GM03348 (cell line): ENCODE measurements at places on chromosomes 4 and X.
A peak's percentile ranks its signal among the peaks of the same experiment; 100 is the strongest.

DNA sequence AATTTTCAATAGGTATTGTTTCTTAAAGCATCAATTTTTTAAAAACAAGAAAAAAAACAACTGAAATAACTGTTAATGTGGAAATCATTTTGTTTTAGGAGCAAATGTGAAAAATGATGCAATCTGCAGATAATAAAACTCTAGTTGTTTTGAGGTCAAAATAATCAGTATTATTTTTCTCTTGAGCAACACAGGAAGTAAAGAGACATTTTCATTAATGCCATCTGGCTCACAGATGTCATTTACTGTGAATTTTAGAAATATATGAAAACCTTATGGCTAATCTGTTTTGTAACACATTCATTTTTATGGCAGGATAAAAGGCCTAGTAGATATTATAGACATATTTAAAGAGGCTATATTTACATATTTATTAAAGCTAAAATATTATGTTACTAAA lies 141.6 kb downstream of the PCDH18 start:
- peak; percentile 49 for DNase-seq

DNA sequence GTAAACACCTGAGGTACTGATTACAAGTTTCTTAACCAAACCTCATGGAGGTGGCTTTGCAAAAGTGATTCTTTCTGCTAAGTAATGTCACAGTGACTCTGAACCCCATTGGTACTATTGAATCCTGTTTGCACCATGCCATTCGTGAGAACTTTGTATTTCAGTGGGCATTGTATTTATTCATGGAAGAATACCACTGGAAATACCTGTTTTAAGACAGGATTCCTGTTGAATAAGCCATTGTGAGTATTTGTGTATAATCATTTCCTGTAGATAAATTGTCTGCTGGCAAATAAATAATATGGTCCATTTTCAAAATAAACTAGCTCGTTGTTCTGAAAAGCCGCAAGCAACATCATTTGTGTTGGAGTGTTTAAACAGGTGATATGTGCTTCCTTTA lies 136.4 kb upstream of the GUCY1A1 start:
- no peak for DNase-seq

DNA sequence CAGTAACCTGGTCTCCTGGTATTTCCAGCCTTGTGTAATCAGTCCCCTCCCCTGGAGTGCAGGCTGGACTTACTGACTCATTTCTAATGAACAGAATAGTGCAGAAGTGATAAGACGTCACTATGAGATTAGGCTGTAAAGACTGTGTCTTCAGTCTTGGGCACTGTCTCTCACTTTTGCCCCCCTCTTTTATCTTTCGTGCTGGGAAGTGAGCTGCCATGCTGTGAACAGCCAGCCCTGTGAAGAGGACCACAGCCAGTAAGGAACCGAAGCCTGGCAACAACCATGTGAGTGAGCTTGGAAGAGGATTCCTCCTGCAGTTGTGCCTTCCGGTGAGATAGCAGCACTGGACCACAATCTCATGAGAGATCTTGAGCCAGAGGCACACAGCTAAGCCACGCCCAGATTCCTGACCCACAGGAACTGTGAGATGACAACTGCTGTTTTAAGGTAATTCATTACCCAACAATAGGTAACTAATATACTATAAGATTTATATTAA lies 67.5 kb upstream of the GPR34 start:
- DNase-seq, result no peak

DNA sequence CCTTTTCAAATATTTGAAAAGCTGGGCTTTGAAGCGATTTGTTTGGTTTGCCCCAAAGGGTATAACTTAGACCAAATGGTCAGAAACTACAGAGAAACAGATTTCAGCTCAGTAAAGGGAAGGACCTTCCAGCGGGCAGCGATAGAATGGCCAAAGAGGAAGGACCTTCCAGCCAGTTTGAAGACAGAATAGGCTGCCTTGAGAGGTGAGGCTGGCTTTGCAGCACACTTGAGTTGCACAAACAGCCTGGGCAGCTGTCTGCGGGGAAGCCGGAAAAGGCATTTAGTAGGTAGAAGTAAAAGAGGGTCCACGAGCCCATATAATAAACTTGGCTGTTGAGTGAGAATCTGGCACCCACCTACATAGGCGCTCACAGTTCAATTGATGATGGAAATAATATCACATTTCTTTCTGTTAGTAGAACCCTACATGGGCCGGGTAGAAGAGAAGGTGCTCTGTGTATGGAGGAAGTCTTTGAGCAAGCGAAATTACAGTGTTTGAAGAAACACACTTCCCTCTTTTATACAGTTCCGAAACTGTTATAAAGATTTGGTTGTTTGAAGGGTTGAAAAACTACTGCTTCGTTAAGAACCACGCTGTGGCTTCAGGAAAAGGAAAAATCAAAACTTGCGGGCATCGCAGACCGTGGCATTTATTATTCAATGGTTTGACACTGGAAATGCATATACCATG lies 75.0 kb upstream of the SORBS2 start:
- DNase-seq, result no peak

DNA sequence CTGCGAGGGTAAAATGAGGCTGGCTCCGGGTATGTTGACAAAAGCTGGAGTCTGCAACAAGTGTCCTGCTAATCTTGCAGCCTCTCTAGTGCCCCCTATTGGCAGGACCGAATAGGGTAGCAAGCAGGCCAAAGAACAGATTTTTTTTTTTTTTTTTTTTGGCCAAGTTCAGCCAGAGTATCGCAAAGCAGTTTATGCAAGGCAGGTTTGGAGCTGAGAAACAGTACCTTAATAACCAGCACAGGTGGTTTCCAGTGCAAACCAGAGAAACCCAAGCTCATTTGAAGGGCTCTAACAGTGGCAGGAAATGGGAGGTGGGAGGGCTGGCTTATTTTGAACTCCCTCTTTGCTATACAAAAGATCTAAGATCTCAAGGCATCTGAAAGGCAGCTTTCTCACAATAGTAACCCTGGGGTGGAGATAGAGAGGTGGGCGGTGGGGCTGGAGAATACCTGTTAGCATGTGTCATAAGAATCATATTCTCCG lies 38.2 kb upstream of the OCIAD2 start:
- DNase-seq, result no peak

DNA sequence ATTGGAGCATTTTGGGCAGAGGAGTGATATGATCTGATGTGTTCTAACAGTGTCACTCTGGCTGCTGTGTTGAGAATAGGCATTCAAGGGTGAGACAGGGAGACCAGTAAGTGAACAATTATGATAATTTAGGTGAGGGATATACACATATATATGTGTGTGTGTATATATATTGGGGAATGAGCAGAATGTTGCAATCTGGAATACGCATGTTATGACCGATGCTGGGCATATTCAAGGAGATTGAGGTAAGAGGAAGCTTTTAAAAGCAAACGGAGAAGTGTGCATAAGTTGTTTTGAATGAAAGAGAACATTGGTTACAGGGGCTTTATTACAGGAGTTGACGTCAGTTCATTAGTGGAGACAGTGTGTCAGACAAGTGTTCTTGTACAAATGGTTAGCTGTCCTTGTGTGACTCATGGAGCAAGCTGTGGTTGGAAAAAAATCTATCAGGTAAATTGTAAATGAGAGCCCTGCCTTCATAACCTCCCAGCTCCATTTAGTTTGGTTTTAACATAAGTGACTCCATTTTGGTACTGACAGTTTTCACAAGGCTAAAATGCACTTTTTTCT lies 442.5 kb upstream of the LCORL start:
- no peak for DNase-seq

GRCh38 chrX:17634542-17635207 lies 102.6 kb upstream of the SCML1 start:
- DNase-seq, result no peak

DNA sequence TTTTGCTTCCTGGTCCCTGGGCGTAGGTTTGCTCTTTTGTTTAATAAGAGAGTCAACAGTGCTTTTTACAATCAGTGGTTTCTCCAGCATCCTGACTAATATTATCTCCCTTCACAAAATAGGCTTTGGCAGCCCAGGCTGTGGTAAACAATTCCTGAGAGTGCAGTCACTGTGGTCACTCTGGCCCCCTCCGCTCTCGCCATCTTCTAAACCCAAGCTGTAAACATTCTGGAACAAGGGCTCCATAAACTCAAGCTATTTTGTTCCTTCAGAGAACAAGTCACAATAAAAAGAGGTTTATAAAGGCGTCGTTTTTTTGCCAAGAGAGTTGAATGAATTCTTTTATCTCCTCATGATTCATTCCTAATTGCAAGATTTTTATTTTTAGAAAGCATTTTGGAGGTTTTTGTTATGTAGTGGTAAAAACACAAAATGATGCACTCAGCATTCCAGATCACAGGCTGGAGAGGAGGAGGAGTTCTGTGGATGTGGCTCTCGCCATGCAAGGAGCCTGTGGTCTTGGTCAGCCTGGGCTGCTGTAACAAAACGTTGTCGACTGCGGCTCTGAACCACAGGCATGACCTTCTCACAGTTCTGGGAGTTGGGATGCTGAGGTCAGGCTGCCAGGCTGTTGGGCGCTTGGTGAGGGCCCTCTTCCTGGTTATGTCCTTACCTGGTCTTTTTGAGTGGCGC lies 486.4 kb upstream of the FAT1 start:
- peak; percentile 83 for DNase-seq

GRCh38 chrX:40299641-40300046 lies 201.9 kb upstream of the BCOR start:
- DNase-seq, result no peak

- DNase-seq, result no peak
These were observed 83.6 kb downstream of the REPS2 start for GRCh38 chrX:17030092-17030491.

GRCh38 chr4:46329118-46329976 lies 60.6 kb downstream of the GABRA2 start:
- no peak for DNase-seq

DNA sequence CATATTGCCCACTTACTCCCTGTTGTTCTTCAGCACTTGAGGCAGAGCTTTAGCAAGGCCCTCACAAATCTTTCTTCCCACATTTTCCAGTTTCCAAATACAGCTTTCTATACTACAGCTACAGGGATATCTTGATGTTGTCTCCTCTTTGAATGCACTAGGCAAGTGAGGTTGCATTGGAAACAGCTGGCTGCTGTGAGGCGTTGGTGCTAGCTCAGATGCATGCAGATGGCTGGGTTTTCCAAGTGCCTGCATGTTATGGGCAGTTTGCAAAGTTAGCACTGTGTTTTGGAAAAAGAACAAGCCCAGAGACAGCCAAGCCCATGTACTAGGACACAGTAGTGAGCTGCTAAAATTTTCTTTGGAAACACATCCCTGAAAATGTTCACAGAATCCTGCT lies 315.1 kb upstream of the RASGEF1B start:
- DNase-seq, result no peak

- no peak for DNase-seq
These were observed 4.4 kb downstream of the FGFBP2 start for GRCh38 chr4:15958562-15958961.

GRCh38 chrX:17411205-17411604 lies 36.2 kb downstream of the NHS start:
- DNase-seq, result no peak

DNA sequence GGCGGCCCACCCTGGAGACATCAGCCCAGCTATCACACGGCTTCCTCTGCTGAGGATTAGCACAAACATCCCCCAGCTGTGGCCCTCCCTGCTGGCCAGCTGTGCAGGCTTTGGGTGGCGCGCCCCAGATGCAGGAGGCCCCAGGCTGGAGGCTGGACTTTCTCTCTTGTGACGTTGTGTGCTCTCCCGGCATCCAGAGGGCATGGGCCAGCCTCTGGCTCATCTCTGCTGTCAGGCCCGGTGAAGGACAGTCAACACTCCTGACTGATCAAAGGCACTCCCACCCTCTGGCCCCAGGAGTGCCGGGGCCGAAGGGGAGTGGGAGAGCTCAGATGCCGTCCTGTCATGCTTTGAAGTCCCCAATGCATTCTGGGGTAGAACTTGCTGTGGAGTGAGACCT lies 29.9 kb upstream of the PJA1 start:
- no peak for DNase-seq

- no peak for DNase-seq
These were observed 313.0 kb upstream of the SLC7A11 start for GRCh38 chr4:138555108-138555507.

DNA sequence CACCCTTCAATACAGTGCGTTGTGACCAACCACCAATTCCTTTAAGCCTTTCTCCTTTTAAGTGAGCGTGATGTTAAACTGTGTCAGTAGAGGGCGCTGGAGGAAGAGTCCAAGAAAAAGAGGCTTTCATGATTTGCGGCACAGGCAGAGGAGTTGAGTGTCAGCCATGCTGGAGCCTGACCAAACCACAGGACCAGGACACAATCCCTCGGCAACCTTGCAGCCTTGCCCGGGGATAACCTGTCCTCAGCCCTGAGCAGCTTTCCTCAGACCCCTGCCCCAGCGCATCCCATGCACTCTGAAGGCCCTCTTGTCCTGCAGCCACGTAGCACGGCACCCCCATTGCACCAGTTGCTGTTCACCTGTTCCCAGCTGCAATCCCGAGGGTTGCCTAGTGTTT lies 53.5 kb upstream of the SMIM31 start:
- DNase-seq, result no peak

GRCh38 chr4:44738615-44739014 lies 12.3 kb upstream of the GNPDA2 start:
- DNase-seq, result no peak

DNA sequence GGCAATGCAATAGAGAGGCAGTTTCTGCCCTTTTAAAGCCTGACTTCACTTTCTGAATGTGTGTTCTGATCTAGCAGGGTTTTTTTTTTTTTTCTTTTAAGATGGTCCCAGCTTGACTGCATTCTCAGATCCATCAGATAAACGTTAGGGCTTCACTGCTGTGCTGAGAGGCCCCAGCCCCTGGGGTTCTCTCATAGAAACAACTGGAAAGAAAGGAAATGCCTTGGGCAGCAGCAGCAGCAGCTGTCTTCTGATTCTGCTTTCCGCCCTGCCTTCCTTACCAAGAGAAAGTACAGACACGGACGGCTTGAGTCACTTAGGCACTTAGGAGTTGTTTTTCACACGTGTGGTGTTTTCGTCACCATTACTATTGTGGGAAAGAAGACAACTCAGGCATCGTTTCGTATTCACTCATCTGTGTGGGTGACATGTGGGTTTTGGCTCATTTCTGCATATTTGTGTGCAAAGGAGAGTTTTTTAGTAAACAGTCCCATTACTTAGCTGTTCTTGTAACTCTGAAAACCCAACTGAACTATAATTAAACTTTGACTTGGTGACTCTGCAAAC lies 172.0 kb downstream of the PTTG2 start:
- peak; percentile 87 for DNase-seq

DNA sequence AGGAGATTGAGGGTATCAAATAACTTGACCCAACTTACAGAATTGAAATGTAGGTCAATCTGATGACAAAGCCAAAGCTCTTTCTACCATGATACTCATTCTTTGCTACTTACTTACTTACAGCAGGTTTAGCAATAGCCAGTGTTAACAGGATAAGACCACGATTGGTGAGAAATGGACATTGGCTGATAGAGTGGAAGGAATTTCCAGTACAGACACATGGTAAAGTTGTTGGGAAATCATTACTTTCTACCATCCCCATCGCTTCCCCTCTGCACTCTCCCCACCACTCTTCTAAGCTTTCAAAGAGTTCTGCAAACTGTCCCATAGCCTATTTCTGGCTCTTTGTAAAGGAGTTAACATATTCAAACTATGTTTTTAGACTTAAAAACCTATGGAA lies 119.7 kb downstream of the CHRNA9 start:
- no peak for DNase-seq

- DNase-seq, result no peak
These were observed 10.5 kb upstream of the THOC2 start for GRCh38 chrX:123743312-123743711.

GRCh38 chrX:74507191-74507590 lies 85.9 kb downstream of the SLC16A2 start:
- DNase-seq, result no peak
